ENCODE measurements at places on chromosomes 12 and 14. TPM values are rescaled to one million over a fixed set of nuclear protein-coding genes. Genes with fewer than 3 reads are reported as not detected.

- DNase-seq: no peak
These were observed 343 bp upstream of the NOVA1 start for GRCh38 chr14:26598081-26598671.

DNA sequence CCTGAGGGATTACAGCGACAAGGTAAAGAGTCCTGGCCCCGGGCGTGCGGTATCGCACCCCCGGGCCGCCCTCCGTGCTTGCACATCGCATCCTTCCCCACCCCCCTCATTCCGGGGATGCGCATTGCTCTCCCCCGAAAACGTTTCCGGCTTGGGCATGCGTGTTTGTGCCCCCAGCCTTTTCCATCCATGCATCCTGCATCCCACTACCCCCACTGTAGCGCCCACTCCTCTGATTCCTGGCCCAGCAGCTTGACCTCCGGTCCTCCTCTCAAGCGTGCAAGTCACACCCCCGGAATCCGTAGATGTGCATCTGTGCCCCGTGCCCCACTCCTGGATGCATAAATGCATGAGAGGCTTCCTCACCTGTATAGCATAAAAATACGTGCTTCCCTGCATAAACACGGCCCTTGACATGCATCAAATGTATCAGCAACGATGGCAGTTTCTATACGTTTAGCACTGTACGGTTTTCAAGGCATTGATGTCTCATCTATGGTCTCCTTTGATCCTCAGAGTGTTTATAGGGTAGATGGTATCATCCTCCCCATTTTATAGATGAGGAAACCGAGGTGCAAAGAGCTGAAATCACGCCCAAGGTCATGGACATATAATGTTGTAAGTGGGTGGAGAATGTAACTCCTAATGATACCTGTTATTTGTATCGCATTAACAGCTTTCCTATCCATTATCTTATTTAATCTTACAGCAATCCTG lies 484 bp downstream of the RIC8B start:
- DNase-seq: no peak

GRCh38 chr14:34055157-34055950 lies 104.5 kb upstream of the EGLN3 start:
- no peak for DNase-seq

EDDM3A gene
- not detected for total RNA-seq

KRT6C gene
- not detected for total RNA-seq

LRRC10 gene
- total RNA-seq: not detected

TMBIM4 gene
- total RNA-seq: 43.7 TPM

All from natural killer cell treated with Interleukin-12 subunit alpha and Interleukin-12 subunit beta and Interleukin-15 and Interleukin-18, amount 100 ng/mL, for 72 hours (primary cell).